ENCODE measurements at places on chromosomes 2 and 18.

- ATAC-seq: peak; percentile 94
These were observed 26.8 kb upstream of the MYO1B start for GRCh38 chr2:191218292-191218898.

DNA sequence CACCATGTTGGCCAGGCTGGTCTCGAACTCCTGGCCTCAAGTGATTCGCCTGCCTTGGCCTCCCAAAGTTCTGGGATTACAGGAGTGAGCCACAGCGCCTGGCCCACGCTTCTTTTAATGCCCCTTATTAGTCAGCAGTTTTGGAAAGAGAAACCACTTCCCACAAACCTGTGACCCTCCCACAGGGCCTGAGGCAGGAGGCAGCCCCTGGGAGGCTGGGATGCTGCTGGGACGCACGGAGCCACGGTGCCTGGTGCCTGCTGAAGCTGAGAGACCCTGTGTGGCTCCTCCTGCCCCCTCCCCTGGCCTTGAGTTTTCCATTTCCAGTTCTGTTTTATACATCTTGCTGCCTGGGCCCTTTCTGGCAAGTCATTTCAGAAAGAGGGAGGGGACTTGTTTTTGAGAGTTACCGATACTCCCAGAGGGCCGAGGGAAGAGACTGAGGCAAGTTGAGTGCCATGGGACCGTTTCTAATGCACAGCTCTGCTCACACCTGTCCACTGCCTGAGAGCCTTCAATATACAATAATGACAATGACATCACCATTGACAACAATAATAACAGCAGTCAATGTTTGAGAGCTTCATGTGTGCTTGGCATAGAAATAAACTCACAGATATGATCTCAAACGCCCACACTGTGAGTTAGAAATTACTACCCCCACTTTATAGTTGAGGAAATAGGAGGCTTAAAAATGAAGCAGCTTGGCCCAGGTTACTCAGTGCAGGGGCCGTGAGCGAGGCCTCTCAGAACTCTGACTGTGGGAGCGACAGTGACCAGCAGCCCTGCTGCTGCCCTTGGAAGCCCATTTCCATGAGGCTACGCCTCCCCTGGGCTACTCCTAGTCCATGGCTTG lies 78.1 kb upstream of the YWHAQ start:
- no peak for ATAC-seq

- no peak for ATAC-seq
These were observed 393.2 kb upstream of the GALNT5 start for GRCh38 chr2:156864325-156864724.

GRCh38 chr2:232374356-232374755 lies 4.2 kb upstream of the ALPP start:
- no peak for ATAC-seq

- no peak for ATAC-seq
These were observed 249.8 kb downstream of the CYP26B1 start for GRCh38 chr2:71897836-71898235.

- ATAC-seq: peak; percentile 21
These were observed 68.3 kb upstream of the SESTD1 start for GRCh38 chr2:179332903-179333302.

DNA sequence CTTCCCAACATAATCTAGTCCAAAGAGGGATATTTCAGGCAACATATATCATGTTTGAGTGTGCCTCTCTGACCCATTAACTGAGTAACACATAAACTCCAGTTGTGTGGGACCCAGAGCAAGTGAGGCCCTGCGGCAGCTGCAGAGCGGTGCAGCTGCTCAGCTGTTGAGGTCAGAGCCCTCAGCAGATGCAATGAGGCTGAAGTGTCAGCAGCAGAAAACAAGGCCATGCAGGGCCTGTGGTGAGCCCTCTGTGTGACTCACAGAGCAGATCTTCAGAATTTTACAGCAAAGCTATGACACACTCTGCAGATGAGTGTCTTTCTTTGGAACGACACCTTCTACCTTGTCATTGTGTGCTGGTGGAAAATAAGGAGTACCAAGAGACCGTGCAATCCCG lies 168.5 kb downstream of the CBLN2 start:
- no peak for ATAC-seq

GRCh38 chr2:72788756-72789155 lies 37.1 kb downstream of the EXOC6B start:
- no peak for ATAC-seq

- no peak for ATAC-seq
These were observed 20.5 kb upstream of the ITGB6 start for GRCh38 chr2:160220545-160221009.

Data from SK-N-SH treated with all-trans-retinoic acid at 6 μM for 48 hours (cell line).